ENCODE measurements at places on chromosomes 4 and X.

GRCh38 chr4:42554072-42554471 is 102.8 kb downstream of the ATP8A1 start:
- DNase-seq = no peak

GRCh38 chr4:85569730-85570299 is 94.9 kb downstream of the ARHGAP24 start:
- DNase-seq = no peak

DNA sequence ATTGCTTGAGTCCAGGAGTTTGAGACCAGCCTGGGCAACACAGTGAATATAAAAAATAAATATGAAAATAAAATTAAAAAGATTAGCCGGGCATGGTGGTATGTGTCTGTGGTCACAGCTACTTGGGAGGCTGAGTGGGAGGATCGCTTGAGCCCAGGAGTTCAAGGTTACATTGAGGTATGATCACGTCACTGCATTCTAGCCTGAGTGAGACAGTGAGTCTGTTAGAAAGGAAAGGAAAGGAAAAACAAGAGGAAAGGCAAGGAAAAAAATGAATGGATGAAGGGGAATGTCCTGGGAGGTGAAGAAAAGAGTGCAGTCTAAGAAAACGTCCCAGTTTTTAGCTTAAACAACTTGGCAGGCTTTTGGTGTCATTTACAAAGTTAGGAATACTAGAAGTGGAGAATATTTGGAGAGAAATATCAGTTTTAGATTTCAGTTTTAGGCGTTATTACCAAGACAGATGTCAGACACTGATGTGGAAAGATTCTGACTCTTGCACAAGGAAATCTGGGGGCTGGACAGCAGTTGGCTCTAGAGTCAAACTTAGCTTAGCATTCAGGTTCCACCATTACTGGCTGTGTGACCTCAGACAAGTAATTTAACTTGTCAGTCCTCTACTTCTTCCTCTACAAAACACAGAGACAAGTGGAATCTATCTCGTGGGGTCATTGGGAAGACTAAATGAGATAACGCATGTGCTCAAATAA is 139.0 kb downstream of the TSPAN5 start:
- DNase-seq = no peak

DNA sequence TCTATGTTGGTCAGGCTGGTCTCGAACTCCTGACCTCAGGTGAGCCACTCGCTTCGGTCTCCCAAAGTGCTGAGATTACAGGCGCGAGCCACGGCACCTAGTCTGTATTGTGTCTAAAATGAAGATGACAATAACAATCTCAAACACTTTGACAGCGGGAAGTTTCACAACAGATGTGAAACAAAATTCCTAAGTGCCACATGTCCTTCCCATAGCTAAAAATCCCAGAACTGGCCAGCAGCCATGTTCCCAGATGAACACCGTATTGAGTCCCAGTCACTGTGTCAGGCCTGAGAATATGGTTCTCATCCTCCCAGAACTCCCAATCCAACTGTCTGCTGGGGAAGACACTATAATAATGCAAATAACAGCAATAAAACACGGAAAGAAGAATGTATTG is 16.4 kb upstream of the KLHL8 start:
- no peak for DNase-seq

- no peak for DNase-seq
Observed at GRCh38 chr4:44777115-44777514, 50.8 kb upstream of the GNPDA2 start.

GRCh38 chr4:146343199-146343598 is 128.9 kb downstream of the REELD1 start:
- DNase-seq = no peak

GRCh38 chr4:170089274-170089667 is 485 bp downstream of the AADAT start:
- DNase-seq = no peak

GRCh38 chrX:65679071-65679540 is 11.7 kb downstream of the MSN start:
- DNase-seq = no peak

GRCh38 chr4:8393593-8394038 is 46.9 kb downstream of the ACOX3 start:
- no peak for DNase-seq

- no peak for DNase-seq
Observed at GRCh38 chrX:133638285-133638684, 223.0 kb upstream of the GPC4 start.

- no peak for DNase-seq
Observed at GRCh38 chrX:136687457-136687856, 39.5 kb downstream of the CD40LG start.

DNA sequence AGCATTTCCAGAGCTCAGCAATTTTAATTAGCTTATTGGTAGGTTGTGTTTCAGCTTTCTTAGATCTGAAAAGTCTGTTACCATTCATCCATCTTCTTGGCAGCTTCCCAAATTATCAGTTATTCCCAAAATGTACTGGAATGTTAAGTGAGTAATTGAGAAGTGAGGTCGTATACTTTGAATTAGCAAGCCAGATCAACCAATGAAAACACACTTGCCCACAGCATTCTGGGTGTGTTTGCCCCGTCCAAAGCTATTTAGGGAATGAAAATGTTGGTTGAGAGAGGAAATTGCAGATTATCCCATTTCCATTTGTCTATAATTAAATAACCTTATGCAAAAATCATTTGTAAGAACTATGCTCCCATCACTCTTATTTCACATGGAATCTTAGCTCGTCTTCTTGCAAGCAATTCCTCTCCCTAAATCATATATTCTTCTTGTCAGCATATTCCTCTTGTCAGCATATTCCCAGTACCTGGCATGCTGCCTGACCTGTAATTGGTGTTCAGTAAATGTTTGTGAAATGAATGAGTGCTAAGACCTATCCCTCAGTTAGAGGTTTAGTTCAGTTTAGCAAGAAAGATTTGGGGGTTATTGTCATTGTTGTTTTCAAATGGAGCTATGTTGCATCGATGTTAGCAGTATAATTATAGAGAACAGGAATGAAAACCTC is 23.3 kb upstream of the ANTXR2 start:
- DNase-seq = no peak

GRCh38 chrX:154430916-154431315 is 2.4 kb downstream of the ATP6AP1 start:
- DNase-seq = no peak

- DNase-seq = no peak
Observed at GRCh38 chrX:50475208-50475607, 4.6 kb upstream of the DGKK start.

DNA sequence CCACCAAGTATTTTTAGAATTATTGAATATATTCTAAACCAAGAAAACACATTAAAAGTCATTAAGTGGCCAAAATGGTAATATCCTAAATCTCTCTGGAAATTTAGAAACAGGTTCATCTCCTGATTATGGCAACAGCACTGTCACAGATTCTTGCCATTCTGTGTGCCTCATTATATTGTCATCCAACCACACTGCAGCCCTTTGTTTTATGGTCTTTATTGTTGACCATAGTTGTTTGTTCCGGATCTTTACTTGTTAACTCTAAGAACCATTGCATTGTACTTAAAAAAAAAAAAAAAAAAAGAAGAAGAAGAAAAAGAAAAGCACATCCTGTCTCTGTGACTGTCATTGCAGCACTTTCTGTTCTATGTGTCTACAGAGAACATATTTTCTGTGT is 822.1 kb upstream of the ADGRL3 start:
- no peak for DNase-seq

GRCh38 chr4:22456291-22456690 is 59.6 kb downstream of the ADGRA3 start:
- no peak for DNase-seq

GRCh38 chr4:102761296-102761701 is 531 bp upstream of the MANBA start:
- no peak for DNase-seq

DNA sequence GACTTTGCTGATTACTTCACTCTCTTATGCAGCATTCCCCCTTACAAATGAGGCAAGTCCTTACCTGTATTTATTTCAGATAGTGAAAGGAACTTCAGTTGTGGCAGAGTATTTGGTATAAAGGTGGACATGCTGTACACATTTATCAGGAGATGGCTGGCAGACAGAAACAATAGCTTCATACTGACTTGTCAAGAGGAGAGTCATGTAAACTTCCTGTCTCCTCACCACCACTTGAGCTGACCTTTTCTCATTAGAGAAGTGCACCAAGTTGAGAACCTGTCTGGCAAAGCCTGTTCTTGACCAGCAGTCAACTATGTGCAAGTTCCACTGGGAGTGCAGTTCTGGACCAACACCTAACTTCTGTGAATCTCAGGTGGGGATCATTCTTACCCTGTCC is 80.8 kb downstream of the LARP1B start:
- DNase-seq = no peak

DNA sequence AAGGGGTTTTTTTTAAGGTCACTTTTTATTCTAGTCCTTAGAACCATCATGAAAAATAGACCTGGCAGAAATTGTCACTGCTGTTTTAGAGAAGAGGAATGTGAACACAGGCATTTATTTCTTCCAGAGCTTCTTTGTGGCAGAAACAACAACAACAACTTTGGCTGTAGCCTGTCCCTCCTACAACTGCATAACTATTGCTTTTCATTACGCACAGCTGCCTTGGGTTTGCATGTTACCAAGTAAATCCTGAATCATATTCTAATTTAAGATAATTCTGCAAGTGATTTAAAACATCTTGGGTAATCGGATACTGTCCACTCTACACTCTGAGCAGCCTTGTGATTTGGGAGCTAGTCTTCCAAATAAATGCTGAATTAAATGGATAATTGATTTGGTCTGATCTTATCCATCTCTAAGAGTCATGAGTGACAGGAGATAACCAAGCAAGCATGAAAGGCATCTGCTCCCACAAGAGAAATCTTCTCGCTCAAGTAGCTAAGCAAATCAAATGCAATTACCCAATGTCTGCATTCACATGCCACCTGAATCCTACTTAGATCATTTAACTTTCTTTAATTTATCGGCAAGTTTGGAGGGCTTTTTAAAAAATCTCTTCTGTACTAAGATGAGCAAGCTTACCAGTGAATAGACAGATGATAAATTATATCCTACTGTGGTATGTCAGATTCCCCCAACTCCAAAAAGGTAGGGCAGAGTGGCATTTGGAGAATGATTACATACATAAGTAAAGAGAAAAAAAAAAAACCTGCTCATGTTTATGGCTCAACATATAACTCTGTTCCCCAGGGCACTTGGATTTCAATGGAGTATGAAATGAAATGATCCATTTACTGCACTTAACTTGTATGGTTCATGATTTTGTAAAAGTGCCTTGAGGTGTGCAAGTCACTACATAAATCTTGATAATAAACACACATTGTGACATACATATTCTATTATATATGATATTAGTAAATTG is 73.6 kb downstream of the EGF start:
- no peak for DNase-seq

- no peak for DNase-seq
Observed at GRCh38 chrX:140360284-140360683, 144.6 kb downstream of the SOX3 start.

DNA sequence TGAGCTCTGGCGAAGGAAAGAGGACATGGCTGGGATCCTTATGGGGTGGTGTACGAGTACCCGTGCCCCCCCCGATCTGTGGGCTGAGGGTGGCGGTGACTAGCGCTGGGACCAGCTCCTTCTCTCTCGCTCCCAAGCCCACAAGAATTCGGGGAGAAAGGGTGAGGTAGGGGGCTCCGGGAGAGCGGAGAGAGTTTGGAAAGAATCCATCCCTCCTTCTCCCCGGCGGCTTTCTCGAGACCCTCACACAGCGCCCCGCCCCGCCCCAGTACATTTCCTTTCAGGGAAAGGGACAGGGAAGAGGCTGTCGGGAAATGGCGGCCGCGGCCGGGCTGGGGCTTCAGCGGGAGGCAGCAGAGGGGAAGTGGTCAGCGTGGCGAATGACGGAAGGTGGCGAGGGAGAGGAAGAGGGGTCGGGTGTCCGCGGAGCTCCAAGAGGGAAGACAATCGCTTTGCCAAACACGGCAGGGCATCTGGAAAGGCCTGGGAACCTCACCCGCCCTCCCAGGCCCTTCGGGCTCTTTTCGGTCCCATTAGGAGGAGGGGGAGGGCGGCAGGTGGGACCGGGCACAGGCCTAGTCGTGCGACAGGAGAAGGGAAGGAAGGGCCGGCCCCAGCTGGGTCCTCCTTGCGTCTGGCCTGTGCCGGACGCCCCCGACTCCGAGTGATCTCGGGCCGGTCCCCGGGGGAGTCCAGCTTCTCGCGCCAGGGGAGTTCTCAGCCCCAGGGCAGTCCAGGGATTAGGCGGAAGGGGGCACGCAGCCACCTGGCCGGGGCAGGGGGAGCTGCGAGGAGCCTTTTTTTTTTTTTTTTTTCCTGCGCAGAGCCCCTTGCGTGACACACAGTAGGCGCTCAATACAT is 10.2 kb downstream of the HNRNPH2 start:
- DNase-seq = no peak

DNA sequence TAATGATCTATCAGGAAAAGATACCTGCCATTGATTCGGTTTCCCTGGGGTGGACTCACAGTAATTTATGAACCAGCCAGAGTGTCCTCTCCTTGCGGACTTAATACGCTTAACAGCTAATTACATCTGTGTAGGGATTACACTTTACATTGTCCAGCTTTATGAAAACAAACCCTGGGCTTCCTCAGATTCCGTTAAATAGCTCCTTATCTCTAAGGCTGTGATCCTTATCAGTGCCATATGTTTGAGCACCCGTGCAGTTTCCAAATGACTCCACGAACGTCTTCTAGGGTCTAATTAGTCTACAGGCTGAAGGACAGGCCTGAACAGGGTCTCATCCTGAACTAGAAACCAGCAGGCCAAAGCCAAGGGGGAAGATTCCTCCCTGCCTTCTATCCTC is 56.9 kb downstream of the KDR start:
- DNase-seq = no peak

GRCh38 chrX:52337410-52337809 is 31.4 kb upstream of the XAGE2 start:
- DNase-seq = no peak

- no peak for DNase-seq
Observed at GRCh38 chr4:89928838-89929237, 34.2 kb downstream of the MMRN1 start.

GRCh38 chr4:109908731-109909130 is 4.0 kb upstream of the EGF start:
- DNase-seq = no peak

DNA sequence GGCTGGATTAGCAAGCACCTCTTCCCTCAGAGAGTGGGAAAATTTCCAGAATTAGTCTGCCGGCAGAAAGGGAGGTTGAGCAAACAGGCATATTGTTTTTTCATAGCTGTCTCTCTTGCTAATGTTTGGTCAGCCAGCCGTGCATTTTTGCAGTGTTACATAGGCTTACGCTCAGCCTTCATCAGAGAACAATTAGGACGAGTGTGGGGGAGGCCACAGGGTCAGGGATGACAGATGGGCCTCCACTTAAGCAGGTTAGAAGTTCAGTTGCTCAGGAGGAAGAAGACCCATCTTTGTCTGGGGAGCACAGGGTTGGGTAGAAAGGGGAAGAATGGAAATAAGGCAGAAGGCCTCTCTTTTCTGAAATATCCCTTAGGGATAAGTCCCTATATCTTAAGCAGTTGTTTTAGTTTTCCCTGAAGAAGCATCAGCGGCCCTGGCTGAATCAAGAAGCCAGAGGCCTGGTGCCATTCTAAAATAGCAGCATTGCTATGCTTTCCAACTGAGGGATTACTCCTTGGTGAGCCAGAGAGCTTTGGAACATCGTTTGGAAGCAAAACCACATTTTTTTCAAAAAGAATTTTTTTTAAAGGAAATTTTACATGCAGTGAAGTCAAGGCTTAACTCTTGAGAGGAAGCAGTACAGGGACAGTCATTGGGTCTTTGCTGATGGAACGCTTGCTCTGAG is 118.8 kb downstream of the SMIM20 start:
- DNase-seq = no peak

All from stimulated activated CD8-positive, alpha-beta memory T cell treated with anti-CD3 and anti-CD28 coated beads, Interleukin-2, amount 100 ng/mL, for 1 hour (primary cell).